ENCODE measurements at places on chromosomes 2 and 18. TPM values are rescaled to one million over a fixed set of nuclear protein-coding genes. Genes with fewer than 3 reads are reported as not detected.

DNA sequence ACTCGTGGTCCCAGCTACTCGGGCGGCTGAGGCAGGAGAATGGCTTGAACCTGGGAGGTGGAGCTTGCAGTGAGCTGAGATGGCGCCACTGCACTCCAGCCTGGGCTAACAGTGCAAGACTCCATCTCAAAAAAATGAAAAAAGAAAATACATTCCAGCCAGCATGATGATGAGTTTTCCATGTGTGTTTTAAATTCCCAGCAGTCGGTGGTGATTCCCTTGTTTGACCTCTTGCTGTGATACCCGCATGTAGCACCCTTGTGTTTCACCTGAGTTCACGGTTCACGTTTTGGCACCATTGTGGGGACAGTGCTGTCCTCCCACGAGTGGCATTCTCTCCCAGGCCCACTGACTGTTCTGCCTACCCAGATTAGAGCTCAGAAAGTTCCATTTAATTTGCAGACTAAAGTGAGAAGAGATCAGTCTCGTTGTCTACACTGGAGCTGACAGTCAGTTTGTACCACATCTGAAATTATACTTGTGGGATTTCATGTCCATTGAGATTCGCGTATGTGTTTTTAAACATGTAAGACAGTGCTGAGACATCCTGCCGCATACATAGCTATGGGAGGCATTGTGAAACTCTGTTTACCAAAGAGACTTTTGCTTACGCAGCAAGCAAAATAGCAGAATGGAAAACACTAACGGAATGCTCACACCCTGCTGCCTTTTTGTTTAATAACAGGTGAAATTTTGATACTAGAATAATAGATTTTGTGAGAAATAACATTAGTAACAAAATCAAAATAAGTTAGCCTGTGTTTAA lies 157.1 kb downstream of the GBX2 start:
- DNase-seq: no peak

DNA sequence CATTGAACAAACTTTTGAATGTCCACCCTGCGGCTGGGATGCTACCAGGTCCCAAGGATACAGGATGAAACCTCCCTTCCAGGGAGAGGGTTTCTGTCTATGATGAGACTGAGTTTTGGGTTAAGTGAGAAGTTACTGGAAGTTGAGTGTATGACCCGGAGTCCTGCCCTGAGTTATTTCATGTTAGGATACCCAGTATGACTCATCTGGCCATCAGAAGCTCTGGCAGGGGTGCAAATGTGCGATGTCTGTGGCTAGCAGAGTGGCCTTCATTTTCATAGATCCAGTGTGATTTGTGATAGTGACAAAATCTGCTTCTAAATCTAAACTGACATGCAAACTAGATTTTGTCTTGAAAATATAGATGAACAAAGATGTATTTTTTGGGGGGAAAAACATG lies 55.3 kb downstream of the KCTD1 start:
- DNase-seq: no peak

- DNase-seq: peak; percentile 72
These were observed 89.7 kb downstream of the TMEM247 start for GRCh38 chr2:46569061-46569560.

- DNase-seq: no peak
These were observed 811.6 kb downstream of the PLCL1 start for GRCh38 chr2:198615972-198616371.

DNA sequence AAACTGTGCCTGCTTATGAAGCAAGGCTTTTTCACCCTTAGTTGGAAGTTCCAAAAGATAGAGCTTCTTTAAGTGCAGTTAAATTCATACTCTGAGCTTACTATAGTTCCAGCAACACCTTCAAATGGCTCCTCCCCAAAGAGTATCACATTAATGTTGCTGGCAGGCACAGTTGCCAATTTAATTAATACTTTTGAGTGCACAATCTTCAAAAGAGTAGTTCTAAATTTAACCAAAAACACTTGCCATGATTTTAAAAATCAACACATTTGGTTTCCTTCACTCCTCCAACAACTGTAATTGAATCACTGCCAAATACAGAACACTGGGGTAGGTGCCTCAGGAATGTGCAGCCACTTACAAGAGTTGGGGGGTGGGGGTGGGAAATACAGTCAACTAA lies 150.6 kb upstream of the UBE2E3 start:
- no peak for DNase-seq

GRCh38 chr18:30512872-30513271 lies 529.7 kb downstream of the DSC3 start:
- no peak for DNase-seq

SERPINB12 gene
- 0.35 TPM for polyA plus RNA-seq

FSIP2 gene
- 0.88 TPM for polyA plus RNA-seq

All from muscle of back (tissue), 13 donors.